ENCODE measurements at places on chromosomes 16 and 17. TPM values are rescaled to one million over a fixed set of nuclear protein-coding genes. Genes with fewer than 3 reads are reported as not detected.
A peak's percentile ranks its signal among the peaks of the same experiment; 100 is the strongest.

DNA sequence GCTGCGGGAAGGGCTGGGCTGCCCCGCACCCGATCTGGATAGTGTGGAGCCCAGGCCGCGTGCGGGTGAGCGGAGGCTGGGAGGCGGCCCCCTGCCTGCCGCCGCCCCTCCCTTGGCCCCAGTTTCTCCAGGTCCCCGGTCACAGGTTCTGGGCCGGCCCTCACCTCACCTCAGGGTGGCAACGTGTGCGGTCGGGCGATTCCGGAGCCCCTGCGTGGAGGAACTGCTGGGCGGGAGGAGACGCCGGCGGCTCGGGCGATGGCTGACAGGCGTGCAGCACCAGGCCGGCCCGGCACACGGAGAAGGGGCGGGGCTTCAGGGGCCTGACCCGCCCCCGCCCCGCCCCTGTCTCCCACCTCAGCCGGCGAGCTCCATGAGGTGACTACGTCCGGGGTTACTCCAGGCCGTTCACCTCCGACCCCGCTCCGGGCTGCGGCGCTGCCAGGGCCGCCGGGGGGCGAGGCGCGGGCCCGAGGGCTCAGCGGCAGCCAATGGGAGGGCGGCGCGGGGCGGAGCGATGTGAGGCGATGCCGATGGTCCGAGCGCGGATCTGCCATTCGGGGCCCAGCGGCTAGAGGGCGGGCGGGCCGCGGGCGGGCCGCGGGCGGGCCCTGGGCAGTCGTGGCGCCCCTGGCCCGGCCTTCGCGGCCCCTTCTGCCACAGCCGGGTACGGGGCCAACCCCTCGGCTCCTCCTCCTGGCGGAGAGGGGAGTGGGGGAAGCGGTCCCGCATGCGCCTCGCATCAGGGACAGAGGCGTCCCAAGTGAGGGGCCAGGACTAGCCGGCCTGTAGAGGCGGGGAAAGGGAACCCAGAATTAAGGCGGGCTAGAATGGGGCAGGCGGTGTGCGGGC lies 16.7 kb upstream of the C17orf78 start:
- H3K27me3 ChIP-seq, result no peaks in the 10 kb centered on the region
- no peaks in the 10 kb centered on the region for H3K36me3 ChIP-seq
- DNase-seq, result peak; percentile 94
- peak overlapping the region; percentile 79 for H3K4me3 ChIP-seq
- H3K4me1 ChIP-seq, result peaks cover 20% of the 10 kb centered on the region

DNA sequence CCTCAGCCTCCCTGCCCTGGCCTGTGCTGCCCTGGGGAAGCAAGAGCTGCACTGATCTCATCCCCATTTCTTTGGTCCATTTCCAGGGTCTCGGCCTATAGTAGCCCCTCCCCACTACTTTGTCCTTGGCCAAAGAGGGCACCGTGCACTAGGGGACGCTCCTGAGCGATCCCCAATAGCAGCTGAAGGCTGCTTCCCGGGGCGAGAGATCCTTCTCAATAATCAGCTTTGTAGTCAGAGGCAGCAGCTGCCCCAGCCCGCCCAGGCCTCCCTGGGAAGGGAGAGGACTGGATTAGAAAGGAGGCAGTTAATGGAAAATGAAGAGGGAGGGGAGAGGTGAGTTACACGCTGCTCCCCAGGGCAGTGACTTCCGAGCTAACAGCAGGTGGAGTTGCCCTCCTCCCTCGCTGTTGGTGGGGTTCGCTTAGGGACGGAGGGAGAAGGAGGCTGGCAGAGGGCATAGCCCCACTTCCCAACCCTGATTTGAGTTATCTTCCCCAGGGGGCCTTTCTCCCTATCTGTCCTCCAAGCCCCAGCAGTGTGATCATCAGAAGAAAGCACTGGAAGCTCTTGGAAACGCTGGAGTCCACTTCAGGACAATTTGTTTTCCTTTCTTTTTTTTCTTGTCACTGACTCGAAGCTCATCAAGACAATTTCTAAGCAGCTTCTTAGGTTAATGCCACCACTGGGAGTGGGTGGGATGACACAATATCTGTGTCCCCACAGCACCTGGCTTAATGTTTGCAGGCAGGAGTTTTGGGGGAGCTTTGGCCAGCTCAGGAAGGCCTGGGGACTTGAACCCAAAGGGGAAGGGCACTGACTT lies 2.6 kb downstream of the MXRA7 start:
- peaks cover 3% of the 10 kb centered on the region for H3K36me3 ChIP-seq
- H3K4me3 ChIP-seq, result no peak overlapping the region
- peak overlapping the region; percentile 97 for H3K27ac ChIP-seq
- no peak for DNase-seq
- H3K4me1 ChIP-seq, result peaks cover 9% of the 10 kb centered on the region

GRCh38 chr16:3095869-3096268 lies 3.2 kb downstream of the ZSCAN10 start:
- no peak overlapping the region for H3K27ac ChIP-seq
- no peak overlapping the region for H3K4me3 ChIP-seq
- DNase-seq, result peak; percentile 51

DNA sequence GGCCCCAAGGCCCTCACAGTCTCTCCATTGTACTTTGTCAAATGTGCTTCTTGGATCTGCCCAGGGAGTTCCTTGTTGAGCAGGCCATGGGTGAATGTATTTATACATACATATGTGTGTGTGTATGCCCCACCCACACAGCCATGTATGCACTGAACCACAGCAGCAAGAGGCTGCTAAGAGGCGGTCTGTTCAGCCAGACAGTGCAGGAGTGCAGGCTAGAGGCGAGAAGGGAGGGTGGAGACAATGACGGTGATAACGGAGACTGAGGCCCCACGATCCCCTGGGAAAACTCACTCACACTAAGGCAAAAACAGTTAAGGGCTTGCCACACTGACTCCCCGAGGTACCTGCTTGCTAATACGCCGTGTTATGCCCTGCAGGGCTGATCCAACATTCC lies 151.0 kb upstream of the CDC42EP4 start:
- H3K4me1 ChIP-seq, result no peaks in the 10 kb centered on the region
- no peak overlapping the region for H3K27ac ChIP-seq
- no peak for DNase-seq
- no peaks in the 10 kb centered on the region for H3K36me3 ChIP-seq
- no peaks in the 10 kb centered on the region for H3K27me3 ChIP-seq
- no peak overlapping the region for H3K4me3 ChIP-seq

Gene MCRIP2
- 201 TPM for total RNA-seq

Gene TMC7
- 9.7 TPM for total RNA-seq

DNA sequence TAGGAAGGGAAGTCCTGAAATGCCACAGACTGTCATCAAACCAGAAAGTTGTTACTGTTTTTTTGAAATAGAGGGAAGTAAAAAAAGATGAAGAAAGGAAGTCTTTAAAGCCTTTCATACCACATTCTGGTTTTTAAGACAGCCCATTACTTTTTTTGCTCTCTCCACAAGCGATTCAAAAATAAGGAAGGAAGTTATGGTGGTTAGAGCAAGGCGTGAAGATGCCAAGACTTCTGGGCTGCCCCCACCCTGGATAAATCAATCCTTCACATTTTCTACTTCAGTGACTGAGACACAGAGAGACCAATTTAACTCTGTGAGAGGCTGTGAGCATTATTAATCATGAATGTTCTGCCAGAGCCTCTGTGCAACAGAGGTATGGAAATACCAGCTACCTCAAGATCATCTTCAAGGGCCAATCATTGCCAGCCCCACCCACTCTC lies 82.3 kb upstream of the BCAR1 start:
- H3K36me3 ChIP-seq, result no peaks in the 10 kb centered on the region
- DNase-seq, result no peak
- no peak overlapping the region for H3K27ac ChIP-seq
- no peaks in the 10 kb centered on the region for H3K4me1 ChIP-seq
- no peak overlapping the region for H3K4me3 ChIP-seq

Gene CTRB2
- not detected for total RNA-seq

Gene PALB2
- 9.6 TPM for total RNA-seq

GRCh38 chr17:51909971-51910370 lies 248.5 kb downstream of the CA10 start:
- no peak overlapping the region for H3K4me3 ChIP-seq
- H3K27ac ChIP-seq, result no peak overlapping the region
- H3K4me1 ChIP-seq, result no peaks in the 10 kb centered on the region
- no peaks in the 10 kb centered on the region for H3K36me3 ChIP-seq
- no peaks in the 10 kb centered on the region for H3K27me3 ChIP-seq

DNA sequence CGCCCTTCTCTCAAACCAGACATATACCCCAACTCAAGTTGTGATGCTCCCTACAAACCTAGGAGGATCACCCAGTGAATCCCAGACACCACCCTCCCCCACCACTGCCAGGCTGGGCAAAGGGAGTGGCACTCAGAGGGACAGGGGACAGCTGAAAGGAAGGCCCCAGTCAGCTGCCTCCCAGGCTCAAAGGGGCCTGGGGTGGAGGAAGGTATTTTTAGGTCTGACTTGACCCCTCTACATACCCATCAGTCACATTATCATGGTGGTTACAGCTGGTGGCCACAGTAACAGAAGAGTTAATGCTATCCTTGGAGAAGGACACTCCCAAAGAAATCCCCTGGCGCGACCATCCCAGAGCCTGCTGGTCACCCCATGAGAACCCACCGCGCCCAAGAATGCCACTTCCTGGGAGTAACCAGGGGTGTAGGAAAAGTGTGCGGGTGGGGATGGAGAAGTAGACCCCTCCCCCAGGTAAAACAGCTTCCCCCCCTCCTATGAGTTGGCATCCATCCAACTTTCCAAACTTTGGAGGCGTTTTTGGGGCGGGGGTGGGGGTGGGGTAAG lies 1.1 kb downstream of the CACNB1 start:
- H3K36me3 ChIP-seq, result no peaks in the 10 kb centered on the region
- H3K4me3 ChIP-seq, result peak overlapping the region; percentile 78
- H3K27ac ChIP-seq, result peak overlapping the region; percentile 96
- H3K4me1 ChIP-seq, result peaks cover 31% of the 10 kb centered on the region

GRCh38 chr16:85943711-85944110 lies 44.7 kb downstream of the IRF8 start:
- H3K27ac ChIP-seq, result no peak overlapping the region
- H3K4me3 ChIP-seq, result no peak overlapping the region
- DNase-seq, result no peak
- H3K27me3 ChIP-seq, result no peaks in the 10 kb centered on the region

- no peak overlapping the region for H3K4me3 ChIP-seq
- peak overlapping the region; percentile 83 for H3K27ac ChIP-seq
- no peaks in the 10 kb centered on the region for H3K36me3 ChIP-seq
- H3K27me3 ChIP-seq, result no peaks in the 10 kb centered on the region
Measured at GRCh38 chr16:81582655-81583441, 138.2 kb downstream of the CMIP start.

DNA sequence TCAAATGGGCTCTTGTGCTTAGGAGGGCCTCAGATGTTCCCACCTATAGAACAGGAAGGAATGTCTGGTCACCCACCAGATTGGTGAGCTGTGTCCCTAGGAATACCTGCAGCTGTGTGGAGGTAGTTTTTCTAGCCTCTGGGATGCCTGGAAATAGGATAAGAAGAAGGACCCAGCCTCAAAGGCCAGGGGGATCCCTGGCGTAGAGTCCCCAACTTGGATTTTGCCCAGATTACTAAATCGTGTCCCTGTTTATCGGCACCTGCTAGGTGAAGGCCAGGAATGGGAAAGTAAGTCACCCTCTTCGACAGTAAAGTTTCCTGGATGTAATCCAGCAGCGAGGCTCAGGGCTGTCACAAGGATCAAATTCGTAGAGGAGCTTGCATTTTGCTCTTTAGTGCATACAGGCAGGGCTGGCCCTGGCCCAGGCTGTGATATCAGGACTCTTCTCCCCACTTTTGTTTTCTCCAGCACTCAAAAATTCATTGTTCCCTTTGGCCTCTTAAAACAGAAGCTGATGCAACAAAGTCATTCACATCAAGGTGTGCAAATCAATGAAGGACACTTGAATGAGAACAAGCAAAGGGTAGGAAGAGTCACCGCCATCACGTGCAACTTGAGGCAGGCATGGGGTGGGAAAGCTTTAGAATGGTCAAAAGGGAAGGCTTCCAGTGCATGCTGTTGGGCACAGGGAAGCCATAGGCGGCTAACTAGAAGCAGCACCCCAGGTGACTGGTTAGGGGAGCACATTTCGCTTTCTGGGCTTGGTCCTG lies 7.5 kb downstream of the SLC13A2 start:
- no peaks in the 10 kb centered on the region for H3K27me3 ChIP-seq
- H3K27ac ChIP-seq, result no peak overlapping the region
- DNase-seq, result no peak
- no peak overlapping the region for H3K4me3 ChIP-seq
- no peaks in the 10 kb centered on the region for H3K36me3 ChIP-seq

GRCh38 chr16:27264151-27264550 lies 4.4 kb downstream of the NSMCE1 start:
- no peak for DNase-seq
- peaks cover 2% of the 10 kb centered on the region for H3K4me1 ChIP-seq
- no peak overlapping the region for H3K27ac ChIP-seq
- no peaks in the 10 kb centered on the region for H3K36me3 ChIP-seq
- no peaks in the 10 kb centered on the region for H3K27me3 ChIP-seq
- no peak overlapping the region for H3K4me3 ChIP-seq

- peaks cover 41% of the 10 kb centered on the region for H3K27me3 ChIP-seq
- H3K4me3 ChIP-seq, result no peak overlapping the region
- no peak for DNase-seq
Measured at GRCh38 chr17:48406936-48407567, 23.0 kb downstream of the SKAP1 start.

DNA sequence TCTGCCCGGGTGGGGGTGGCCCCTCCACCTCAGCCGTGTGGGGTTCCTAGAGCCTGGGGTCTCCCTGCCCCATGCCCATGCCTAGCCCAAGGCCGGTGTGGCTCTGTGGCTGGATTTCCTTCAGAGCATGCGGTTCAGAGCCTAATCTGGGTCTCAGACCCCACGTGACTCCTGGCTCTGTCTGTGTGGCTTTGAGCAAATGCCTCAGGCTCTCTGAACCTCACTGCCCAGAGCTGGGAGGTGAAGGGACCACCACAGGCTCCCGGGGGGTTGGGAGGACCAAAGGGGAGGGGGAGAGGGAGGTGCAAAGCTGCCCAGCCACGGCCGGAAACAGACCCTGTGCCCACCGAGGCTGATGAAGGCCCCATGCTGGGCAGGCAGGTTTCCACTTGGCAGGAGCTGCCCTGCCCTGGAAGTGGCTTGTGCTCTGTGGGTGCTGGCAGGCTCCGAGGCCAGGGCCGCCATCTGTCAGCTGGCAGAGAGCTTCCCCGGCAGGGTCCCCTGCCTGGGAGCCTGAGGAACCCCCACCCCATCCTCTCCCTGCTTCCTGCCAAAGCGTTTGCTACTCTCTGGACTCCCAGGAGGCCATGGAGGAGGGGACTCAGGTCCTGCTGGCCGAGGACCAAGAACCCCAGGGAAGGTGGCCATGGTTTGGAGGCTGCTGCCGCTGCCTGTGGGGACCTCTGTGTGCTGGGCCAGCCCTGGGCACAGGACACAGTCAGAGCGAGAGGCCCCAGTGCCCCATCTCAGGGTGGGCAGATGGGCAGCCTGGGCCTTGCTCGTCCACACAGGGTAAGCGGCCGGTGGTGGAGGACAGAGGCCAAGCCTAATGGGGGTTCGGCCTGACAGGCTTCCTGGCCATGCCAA lies 4.0 kb downstream of the CDH15 start:
- H3K27ac ChIP-seq, result no peak overlapping the region
- no peak for DNase-seq
- peaks cover 69% of the 10 kb centered on the region for H3K27me3 ChIP-seq
- no peaks in the 10 kb centered on the region for H3K36me3 ChIP-seq
- peaks cover 10% of the 10 kb centered on the region for H3K4me1 ChIP-seq

Gene CACNA1G
- 0.14 TPM for total RNA-seq

Gene CDRT15L2
- total RNA-seq, result not detected

- peak overlapping the region; percentile 67 for H3K27ac ChIP-seq
- peaks cover 23% of the 10 kb centered on the region for H3K4me1 ChIP-seq
- no peaks in the 10 kb centered on the region for H3K36me3 ChIP-seq
- no peak overlapping the region for H3K4me3 ChIP-seq
- DNase-seq, result no peak
Measured at GRCh38 chr17:75642784-75643642, 9.8 kb downstream of the SMIM5 start.

- no peak for DNase-seq
- H3K4me1 ChIP-seq, result no peaks in the 10 kb centered on the region
Measured at GRCh38 chr16:7992616-7993015, 597.7 kb downstream of the TMEM114 start.

GRCh38 chr16:24433706-24434105 lies 105.7 kb upstream of the RBBP6 start:
- H3K27ac ChIP-seq, result no peak overlapping the region
- no peaks in the 10 kb centered on the region for H3K27me3 ChIP-seq
- H3K4me1 ChIP-seq, result no peaks in the 10 kb centered on the region
- no peak for DNase-seq

Data from transverse colon (tissue), 4 donors.